Left renal cortex interstitium (tissue), 4 donors: ENCODE measurements at places on chromosomes 16 and 17.

DNA sequence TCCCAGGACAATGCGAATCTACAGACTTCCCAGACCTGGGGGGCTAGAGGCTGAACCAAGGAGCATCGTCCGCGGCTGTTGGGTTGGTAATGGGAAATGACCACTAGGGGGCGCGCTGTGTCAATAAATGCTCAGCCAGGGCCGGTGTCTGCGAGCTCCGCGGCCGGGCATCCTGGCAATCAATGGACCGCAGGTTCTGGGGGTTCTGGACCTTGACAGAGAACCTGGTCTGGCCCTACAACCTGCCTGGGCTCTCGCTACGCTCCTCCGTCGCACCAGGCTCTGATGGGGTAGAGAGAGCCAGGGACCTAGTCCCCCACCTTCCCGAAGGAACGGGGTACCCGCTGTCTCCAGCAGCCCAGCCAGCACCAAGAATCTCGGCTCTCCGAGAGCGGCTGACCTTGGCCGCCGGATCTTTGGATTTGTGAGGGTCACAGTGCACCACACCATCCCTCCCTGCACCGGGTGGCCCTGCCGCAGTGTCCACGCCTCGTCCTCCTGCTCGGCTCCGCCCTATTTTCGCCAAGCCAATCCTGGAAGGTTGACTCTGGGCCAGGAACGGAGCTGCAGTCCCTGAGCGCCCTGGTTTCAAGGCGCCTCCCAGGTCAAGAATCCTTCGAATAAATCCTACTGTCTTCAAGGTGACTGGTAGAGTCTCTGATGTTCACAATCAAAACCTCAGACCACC is 20.4 kb upstream of the BEAN1 start:
- peak; percentile 65 for DNase-seq

GRCh38 chr17:6894206-6894528 is 62.6 kb upstream of the TEKT1 start:
- no peak for DNase-seq

- no peak for DNase-seq
Observed at GRCh38 chr16:73196670-73197069, 148.7 kb upstream of the ZFHX3 start.

DNA sequence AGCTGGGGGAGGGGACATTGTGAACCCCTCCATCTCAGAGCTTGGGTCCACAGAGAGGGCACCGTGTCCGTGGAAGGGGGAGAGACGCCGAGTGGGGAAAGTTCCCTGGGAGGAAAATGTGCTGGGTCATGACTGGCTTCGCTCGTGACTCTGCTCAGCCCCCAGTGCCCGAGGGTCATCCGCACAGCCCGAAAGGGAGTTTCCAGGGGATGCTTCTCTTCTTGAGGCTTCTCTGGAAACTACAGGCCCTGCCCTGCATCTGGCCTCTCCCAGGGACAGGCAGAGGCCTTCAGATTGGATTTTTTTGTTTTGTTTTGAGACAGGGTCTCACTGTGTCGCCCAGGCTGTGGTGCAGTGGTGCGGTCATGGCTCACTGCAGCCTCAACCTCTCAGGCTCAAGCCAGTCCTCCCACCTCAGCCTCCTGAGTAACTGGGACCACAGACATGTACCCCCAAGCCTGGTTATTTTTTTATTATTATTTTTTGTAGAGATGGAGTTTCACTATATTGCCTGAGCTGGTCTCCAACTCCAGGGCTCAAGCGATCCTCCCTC is 9.8 kb upstream of the GSE1 start:
- DNase-seq: no peak

- no peak for DNase-seq
Observed at GRCh38 chr17:52027620-52028295, 130.8 kb downstream of the CA10 start.

- no peak for DNase-seq
Observed at GRCh38 chr16:85029408-85029784, 1.8 kb downstream of the KIAA0513 start.

DNA sequence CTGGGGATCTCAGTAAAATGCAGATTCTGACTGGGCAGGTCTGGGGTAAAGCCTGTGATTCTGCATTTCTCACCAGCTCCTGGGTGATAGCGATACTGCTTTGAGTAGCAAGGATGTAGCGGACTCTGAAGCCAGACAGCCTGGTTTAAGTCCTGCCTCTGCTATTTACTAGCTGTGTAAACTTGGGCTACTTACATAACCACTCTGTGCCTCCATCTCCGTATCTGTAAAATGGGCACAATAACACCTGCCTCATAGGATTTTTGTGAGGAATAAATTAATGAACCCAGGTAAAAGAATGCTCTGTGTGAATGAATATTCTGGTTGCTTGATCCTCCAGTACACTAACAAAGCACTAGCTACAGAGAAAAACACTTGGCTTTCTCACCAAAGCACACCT is 54.4 kb downstream of the TMEM132E start:
- DNase-seq: no peak

GRCh38 chr16:54282928-54283724 is 3.5 kb downstream of the IRX3 start:
- no peak for DNase-seq

GRCh38 chr16:17289674-17290635 is 180.8 kb downstream of the XYLT1 start:
- no peak for DNase-seq

- DNase-seq: no peak
Observed at GRCh38 chr16:57803134-57803990, 1.1 kb upstream of the KIFC3 start.

DNA sequence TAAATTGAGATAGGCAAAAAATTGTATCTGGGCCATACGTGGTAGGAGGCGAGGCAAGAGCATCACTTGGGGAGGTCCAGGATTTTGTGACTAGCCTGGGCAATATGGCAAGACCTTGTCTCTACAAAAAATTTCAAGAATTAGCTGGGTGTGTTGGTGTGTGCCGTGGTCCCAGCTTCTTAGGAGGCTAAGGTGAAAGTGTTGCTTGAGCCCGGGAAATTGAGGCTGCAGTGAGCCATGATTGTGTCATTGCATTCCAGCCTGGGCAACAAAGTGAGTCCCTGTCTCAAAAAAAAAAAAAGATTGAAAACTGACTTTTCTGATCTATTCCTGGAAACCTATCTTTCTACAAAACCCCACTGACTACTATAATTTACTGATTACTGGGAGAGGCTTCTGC is 26.7 kb downstream of the CDK12 start:
- no peak for DNase-seq

GRCh38 chr17:4146641-4147040 is 3.6 kb downstream of the CYB5D2 start:
- no peak for DNase-seq

DNA sequence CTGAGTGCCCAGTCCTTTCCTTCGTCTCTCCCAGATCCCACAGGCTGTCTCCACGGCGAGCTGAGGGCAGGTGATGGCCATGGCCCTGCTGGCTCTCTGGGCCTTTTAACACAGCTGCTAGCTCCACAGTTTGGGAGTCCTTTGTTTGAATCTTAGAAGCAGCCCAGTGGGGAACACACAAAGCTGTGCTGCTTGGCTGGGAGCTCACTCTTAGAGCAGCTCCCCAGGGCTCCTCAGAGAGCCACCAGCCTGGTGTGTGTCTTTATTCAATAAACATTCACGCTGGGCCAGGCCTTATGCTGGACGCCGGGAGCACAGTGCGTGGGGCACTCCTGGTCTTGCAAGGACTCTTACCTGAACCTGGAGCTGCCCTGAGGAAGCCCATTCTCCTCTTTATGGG is 29.7 kb downstream of the WNT3 start:
- no peak for DNase-seq

DNA sequence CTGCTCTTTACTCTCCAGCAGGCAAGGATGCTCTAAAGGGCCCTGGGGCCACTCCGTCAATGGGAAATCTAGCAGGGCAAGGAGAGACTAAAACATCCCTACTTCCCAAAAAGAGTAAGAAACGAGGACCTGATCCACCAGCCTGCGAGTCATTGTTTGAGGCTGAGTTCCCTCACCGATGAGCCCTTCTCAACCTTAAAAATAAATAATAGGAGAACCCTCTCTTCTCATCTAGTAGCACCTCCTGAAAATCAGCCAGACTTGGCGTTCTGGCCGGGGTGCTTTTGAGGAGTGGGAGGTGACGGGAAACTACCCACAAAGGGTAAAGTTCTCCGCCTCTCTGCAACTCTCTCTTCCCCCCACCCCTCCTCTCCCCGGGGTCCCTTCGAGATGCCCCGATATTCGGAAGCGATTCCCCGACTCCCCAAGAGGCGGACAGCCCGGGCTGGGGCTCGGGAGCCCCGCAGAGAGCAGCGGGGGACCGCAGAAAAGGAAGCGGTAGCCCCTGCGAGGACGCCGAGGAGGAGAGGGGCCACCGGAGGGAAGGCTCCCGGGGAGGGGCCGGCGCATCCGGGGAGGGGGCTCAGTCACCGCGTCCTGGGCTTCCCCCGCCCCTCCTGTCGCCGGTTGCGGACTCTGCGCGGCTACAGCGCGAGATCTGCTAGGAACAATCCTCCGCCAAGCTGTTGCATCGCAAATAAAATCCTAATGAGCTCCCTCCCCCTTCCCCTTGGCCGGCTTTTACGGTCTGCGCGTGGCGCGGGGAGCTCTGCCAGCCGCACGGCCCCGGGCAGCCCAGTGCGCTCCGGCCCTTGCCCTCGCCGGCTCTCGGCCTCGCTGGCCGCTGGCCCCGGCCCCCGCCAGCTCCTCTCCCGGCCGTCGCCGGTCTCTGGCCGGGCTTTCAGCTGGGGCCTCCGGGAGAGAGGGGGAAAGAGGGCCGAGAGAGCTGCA is 1.3 kb downstream of the HOXB9 start:
- DNase-seq: no peak

- no peak for DNase-seq
Observed at GRCh38 chr16:63967966-63968365, 1153.9 kb downstream of the CDH11 start.

DNA sequence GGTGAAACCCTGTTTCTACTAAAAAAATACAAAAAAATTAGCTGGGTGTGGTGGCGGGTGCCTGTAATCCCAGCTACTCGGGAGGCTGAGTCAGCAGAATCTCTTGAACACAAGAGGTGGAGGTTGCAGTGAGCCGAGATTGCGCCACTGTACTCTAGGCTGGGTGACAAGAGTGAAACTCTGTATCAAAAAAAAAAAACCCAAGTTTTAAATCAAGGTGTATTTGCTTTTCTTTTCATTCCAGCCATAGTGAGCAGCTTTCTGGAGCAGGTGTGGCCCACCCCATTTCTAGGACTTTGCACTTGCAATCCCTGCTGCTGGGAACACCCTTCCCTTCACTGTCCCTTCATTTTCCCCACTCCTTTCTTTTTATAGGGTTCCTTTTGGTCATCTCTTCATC is 28.8 kb downstream of the TMEM238L start:
- no peak for DNase-seq
